Islet precursor cell (in vitro differentiated cells): ENCODE measurements at places on chromosomes 13 and 19.
A peak's percentile ranks its signal among the peaks of the same experiment; 100 is the strongest.

DNA sequence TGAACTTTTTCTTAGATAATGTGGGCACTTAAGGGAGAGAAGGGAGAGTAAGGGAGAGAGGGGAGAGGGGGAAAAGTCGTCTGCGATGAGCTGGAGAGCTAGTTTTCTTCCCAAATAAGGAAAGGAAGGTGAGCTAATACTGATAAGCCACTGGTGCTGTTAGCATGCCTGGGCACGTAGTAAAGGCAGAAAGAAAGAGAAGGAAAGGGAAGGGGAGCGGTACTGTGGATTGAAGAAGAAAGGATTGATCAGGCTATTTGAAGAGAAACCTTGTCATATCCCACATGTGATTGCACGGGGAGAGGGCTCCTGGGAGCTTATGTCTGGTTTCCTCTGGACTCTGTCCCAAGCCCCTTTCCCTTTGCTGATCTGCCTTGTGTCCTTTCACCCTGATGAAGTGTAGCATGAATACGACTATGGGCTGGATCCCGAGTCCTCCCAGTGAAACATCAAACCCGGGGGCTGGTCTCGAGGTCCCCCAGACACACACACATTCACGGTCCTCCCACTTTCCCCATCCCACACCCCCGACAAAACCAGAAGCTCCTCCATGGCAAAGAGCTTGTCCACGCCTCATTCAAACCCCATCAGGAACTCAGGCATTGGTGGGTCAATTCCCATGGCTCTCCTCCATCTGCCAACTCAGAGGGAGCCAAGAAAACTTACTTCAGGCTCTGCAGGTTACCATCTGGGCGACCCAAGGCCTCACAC is 30.6 kb downstream of the NLRP13 start:
- DNase-seq, result no peak

GRCh38 chr19:18895824-18896341 is at the start of gene CERS1:
Gene CERS1, minus strand, starts transcription at chr19:18896158. Its CDS starts 86 bp downstream, at chr19:18896072.
- no peak for DNase-seq

DNA sequence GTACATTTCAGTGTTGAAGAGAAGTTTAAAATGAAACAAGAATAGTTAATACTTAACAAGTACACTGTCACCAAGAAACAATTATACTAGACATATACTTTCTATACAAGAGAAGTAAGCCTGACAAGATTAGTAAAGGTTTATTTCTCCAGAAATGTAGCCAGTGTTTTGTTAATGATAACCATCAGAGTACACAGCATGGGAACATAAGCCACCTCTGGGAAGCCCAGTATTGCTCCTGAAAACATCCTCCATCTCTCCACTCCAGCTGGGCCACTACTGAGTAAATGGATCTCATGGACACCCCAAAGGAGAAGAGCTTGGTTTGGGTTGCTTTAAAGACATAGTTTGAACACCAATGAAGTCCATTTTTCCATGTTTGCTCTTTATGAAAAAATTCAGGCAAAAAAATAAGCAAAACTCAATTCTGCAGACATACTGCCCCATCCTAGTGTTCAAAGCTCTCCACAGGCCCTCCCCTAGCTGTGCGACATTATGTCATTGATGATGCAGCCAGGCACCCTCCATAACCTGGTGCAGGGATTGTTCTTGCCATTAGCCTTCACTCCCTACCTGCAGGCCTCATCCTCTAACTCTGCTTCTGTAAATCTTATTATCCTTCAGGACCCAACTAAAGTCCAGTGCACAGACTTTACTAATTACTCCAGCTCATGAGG is 61.9 kb downstream of the LHFPL6 start:
- DNase-seq, result no peak

DNA sequence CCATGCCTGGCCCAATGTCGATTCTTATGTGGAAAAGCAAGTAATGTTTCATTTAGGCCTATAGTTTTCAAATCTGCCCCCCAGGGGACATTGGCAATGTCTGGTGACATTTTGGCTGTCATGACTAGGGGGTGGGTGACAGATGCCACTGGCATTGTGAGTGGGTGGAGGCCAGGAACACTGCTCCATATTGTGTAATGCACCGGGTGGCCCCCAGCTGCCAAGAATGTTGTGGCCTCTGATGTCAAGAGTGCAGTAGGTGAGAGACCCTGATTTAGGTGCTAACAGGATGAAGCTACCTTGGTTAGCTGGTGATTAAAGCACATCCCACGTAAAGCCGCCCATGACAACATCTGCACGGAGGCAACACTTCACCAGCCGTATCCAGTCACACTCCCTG is 10.8 kb downstream of the C19orf44 start:
- no peak for DNase-seq

GRCh38 chr19:35913589-35913988 is 5.5 kb upstream of the TYROBP start:
- no peak for DNase-seq

GRCh38 chr13:113425941-113426590 is 27.2 kb downstream of the ADPRHL1 start:
- DNase-seq, result no peak

DNA sequence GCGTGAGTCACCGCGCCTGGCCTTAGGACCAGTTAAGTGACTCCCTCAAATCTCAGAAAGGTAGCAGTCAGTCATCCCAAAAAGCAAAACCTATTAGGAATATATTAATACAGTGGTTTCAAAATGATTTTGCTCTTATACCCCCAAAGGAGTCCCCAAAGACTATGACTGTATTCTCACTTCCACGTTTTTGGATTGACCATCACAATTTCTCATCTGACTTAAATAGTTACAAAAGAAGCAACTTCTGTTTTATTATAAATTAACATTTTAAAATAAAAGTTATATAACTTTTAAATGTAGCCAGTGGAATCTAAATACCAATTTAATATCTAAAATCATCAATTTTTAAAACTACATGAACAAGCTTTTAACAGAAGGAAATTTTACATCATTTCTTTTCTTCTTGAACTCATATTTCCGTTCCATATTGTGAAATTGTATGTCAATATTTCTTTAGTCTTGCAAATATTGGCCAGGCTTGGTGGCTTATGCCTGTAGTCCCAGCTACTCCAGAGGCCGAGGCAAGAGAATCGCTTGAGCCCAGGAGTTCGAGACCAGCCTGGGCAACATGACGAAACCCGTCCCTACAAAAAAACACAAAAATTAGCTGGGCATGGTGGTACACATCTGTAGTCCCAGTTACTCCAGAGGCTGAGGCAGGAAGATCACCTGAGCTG is 1.5 kb upstream of the SPART start:
- DNase-seq, result no peak

GRCh38 chr13:110261166-110262081 is 45.5 kb downstream of the COL4A1 start:
- no peak for DNase-seq

GRCh38 chr19:39544226-39544903 is 4.4 kb upstream of the EID2 start:
- DNase-seq, result peak; percentile 63

- DNase-seq, result no peak
Observed at GRCh38 chr13:93945621-93946020, 533.9 kb downstream of the DCT start.

DNA sequence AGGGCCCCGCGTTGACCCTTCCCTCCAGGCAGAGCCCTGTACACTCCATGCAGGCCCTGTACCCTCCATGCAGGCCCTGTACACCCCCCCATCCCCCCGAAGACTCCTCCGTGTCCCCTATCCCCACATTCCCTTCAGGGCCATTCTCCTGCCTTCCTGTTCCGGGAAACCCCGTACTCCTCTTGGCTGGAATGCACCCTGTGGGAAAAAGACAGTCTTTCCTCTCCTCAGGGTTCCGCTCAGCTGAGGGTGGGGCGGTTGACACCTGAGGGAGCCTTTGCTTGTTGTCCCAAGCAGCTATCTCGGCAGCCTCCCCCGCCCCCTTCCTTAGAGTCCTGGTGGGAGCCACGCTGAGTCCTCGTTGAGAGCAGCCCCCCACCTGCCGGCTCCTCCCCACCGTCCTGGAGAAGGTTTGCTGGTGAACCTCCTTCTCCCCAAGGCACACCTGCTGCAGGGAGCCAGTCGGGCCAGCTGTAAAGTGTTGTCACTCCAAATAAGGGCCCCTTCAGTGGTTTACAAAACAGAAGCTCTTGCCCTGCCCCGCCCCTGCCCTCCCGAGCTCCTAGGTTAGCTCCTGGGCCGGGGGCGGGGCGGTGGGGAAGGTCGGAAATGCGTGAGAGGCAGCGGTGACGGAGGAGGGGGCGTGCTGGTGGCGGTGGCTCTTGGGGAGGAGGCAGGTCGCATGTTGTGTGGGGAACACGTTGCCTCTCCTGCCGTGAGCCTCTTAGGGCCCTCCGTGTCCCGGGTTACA is 1.5 kb downstream of the GNA11 start:
- DNase-seq, result peak; percentile 88

GRCh38 chr19:7645656-7646425 is 8.9 kb downstream of the STXBP2 start:
- DNase-seq, result no peak

DNA sequence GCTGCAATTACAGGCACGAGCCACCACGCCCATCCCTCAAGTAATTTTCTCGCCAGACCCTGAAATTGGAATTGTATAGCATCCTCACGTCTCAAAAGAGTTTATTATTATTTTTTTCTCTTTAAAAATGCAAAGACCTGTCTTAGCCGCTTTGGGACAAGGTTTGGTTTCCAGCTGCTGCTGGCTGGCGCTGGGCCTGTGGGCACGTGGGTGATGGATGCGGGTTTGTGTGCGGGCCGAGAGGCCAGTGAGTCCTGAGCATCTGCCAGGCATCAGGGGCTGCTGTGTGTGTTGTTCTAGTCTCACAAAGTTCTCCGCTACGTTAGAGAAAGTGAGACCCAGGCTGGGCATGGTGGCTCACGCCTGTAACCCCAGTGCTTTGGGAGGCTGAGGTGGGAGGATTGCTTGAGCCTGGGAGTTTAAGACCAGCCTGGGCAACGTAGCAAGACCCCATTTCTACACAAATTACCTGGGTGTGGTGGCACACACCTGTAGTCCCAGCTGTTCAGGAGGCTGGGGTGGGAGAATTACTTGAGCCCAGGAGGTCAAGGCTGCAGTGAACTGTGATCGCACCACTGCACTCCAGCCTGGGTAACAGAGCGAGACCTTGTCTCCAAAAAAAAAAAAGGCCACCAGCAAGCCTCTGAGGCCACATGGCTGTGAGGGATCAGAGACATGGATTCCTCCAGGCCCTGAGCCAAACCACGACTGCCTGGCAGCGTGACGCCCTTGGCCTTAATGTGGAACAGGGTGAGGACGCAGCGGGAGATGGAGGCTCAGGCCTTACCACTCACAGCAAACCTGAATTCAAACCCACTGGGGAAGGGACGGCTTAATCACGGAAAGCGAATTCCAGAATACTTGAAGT is 4.7 kb upstream of the TMPRSS9 start:
- no peak for DNase-seq

- peak; percentile 72 for DNase-seq
Observed at GRCh38 chr19:18440415-18440877, 2.5 kb upstream of the ISYNA1 start.

GRCh38 chr13:98834254-98834960 is 81.9 kb upstream of the SLC15A1 start:
- no peak for DNase-seq

GRCh38 chr13:78679329-78679728 is 20.4 kb upstream of the OBI1 start:
- peak; percentile 52 for DNase-seq

DNA sequence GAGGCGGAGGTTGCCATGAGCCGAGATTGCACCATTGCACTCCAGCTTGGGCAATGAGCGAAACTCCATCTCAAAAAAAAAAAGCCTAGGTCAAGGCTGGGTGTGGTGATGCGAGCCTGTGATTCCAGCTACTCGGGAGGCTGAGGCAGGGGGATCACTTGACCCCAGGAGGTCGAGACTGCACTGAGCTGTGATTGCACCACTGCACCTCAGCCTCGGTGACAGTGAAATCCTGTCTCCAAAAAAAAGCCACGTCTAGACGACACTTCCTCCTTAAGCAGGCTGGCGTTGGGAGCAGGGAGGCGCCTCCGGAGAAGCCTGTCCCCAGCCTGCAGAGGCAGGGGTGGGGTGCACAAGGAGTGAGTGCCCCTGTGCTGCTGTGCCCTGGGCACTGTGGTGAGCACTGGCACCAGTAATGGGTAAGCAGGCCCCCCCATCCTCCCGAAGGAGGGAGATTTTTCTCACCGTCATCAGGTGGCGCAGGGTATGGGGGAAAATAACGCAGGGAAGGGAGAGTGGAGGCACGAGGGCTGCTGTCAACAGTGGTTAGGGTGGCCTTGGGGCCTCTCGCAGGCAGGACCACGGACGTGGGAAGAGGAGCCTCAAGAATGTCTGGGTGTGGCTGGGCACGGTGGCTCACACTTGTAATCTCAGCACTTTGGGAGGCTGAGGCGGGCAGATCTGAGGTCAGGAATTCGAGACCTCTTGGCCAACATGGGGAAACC is 706 bp downstream of the P2RY11 start:
- DNase-seq, result no peak

DNA sequence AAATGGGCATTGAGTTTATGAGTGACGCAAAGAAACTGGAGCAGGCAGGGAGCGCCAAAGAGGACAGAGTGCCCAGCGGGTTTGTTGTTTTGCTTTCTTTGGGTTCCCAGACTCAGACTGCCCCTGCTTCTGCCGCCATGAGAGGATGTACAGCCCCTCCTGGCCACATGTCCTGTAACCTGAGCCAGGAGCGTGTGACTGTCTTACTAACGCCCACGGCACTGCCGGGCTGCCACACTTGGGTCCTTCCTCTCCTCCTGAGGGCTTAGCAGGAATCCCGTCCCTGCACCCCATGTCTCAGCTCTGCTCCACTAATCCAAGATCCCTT is 80.5 kb downstream of the GPR12 start:
- DNase-seq, result peak; percentile 73

GRCh38 chr13:45918597-45918996 is 67.0 kb upstream of the SIAH3 start:
- DNase-seq, result no peak

- DNase-seq, result no peak
Observed at GRCh38 chr13:31767175-31767900, 28.0 kb downstream of the RXFP2 start.

DNA sequence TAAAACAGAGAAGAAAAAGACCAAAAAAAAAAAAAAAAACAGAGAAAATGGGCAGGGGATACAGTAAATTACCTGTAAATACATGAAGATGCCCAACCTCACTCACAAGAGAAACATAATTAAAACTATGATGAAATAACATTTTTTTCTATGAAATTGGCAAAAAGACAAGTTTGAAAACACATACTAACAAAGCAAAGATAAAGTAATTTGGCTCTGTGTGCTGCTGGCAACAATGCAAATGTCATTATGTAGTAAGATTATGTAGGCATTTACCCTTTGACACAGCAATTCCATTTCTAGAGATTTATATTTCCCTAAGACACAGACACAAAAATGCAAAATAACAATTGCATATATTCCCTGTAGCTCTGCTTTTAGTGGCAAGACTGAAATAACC is 20.2 kb downstream of the ZC3H13 start:
- DNase-seq, result no peak

DNA sequence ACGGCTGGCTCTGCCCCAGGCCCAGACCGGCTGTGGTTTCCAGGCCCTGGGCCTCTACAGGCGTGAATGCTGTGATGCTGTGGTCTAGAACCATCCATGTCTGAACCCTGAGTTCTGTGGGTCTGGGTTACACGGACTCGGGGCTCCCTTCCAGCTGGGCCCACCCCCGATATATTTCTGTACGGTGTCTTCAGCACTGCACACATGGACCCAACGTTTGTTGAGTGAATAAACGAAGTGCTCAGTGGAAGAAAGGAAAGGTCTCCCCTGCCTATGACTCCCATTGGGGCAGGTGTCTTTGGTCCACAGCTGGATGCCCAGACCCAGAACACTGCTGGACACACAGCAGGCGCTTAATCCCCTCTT is 6.7 kb downstream of the TEKTIP1 start:
- no peak for DNase-seq

- no peak for DNase-seq
Observed at GRCh38 chr13:27534108-27534980, 84.0 kb upstream of the MTIF3 start.
